Anterior cingulate cortex (tissue), 58 donors: ENCODE measurements at places on chromosomes 16 and 17.
A peak's percentile ranks its signal among the peaks of the same experiment; 100 is the strongest.

DNA sequence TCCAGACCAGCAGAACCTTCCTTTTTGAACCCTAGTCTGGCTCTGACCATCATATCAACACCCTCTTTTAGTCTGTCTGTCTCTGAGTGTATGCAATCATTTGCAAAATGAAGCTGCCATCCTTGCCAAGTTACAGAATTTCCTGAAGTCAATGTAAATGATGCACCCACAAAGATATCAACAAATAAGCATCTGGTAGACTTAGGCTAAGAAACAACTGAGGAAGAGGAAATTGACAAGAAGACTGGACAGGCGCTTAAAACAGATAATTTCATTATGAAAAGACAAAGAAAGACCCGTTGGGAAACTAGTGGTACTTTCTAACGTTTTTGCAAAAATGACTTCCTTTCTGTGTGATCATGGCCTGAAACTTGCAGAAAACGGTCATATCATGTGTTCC is 24.7 kb upstream of the CIITA start:
- DNase-seq: no peak

GRCh38 chr17:47821031-47821423 is 567 bp downstream of the OSBPL7 start:
- DNase-seq: no peak

DNA sequence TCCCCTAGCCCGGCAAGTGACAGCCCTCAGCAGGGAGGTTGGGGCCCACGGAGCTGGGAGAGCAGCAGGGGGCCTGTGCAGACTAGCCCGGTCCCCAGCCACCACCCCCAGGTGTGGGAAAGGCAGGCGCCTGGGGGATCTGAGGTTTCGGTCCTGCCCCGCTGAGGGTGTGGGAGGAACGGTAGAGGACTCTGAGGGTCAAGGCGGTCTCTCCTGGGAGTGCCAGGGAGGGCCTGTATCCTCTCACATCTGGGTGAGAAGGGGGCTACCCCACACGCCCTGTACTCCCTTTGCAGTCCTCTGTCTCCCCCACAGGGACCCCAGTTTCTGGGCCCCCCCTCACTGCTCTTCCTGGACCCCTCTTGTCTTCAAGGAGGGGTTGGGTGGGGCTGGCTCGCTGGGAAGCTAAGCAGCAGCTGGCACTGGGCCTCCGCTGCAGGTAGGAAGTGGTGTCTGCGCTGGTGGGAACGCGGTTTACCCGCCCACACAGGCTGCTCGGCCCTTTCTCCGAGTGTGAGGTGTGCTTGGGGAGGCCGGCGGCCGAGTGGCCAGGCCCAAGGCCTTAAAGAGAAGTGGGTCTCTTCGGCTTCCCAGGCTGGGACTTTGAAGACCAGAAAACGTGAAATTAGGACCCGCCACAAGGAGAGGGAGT is 15.4 kb downstream of the CD7 start:
- no peak for DNase-seq

- peak; percentile 57 for DNase-seq
Observed at GRCh38 chr17:7307686-7308624, 527 bp downstream of the EIF5A start.

GRCh38 chr17:80704894-80705293 is 160.3 kb downstream of the RPTOR start:
- no peak for DNase-seq
